ENCODE measurements at places on chromosomes 1 and 21.

DNA sequence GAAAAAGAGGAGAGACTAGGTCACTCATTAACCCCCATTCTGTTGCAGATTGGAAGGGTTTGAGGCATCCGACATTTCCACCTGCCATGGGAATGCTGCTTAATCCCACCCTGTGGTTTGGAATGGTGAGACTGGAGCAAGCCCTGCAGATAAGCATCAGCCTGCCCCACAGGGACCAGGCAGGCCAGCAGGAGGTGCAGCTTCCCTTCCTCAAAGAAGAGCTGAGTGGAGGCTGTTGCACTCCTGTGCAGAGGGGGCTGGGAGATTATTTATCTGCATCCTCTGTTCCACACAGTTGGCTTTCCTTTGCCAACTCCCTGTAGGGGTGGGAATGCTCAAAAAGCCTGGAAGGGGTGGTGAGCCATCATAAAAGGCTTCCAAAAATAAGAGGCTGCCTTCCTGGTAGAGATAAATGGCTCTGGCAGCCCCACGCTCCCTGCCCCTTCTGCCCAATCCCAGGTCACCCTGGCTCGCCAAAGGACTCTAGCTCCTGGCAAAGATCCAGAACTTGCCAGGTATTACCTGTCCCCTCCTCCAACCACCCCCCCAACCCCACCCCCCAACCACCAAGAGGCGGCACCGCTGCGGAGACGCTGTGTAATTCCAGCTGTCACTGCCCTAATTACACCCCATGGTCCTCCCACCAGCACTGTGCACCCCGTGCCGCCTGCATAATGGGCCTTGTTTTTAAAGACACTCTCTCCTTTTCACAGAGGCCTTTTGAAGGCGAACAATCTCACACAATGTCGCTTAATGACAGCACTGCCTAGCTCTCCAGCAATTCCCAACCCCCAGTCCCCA lies 83.0 kb upstream of the ZC3H12A start:
- no peak for DNase-seq

- no peak for DNase-seq
Observed at GRCh38 chr1:2482588-2482987, 6.5 kb downstream of the PLCH2 start.

GRCh38 chr1:1974834-1975233 lies 28.8 kb downstream of the CFAP74 start:
- no peak for DNase-seq

GRCh38 chr1:89287181-89288050 lies 14.8 kb upstream of the GBP5 start:
- DNase-seq: no peak

DNA sequence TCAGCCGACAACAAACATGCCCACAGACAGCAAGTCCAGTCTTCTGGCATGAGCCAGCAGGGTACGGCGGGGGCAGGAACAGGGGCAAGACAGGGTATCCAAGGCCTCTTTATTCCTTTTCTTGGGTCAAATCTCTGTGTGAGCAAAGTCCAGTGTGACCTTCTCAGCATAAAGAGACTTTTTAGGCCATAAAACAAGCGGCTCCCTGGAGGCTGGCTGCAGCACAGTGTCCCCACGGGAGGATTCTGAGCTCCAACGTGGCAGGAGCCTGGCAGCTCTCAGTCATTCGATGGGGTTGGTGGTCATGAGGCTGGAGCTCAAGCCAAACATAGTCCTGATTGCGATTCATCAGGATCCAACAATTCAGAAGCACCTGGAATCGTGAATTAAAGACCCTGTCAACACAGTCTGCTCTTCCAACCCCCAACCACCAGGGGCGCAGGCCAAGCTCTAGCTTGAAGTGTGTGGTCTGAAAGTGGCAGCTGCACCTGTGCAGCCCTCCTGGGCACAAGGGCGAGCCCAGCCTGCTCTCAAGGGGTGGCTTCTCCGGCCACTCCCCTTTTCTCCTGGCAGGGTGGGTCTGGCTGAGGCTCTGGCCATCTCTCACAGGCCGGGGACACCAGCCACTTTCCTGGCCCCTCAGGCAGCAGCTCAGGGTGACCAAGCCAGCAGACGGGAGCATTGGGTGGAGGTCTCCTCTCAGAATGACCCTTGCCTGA lies 62.1 kb downstream of the SLC66A1 start:
- DNase-seq: no peak

DNA sequence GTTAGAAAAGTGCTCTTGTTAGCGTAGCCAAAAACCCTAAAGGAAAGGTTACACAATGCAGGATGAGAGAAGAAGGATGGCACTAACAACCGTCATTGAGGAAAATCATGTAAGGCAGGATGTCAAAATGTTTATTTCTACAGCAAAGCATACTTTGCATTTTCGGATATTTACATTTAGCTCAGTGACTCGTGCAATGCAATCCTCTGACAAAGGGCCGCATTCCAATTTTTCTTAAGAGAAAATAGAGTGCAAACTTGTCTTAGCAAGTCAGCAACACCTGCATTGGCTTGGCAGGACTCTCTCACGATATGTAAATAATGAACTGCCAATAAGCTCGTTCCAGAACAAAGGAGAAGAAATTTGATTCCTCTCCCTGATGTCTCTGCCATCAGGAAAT lies 33.3 kb downstream of the TIAM1 start:
- no peak for DNase-seq

GRCh38 chr1:169308313-169309039 lies 59.1 kb downstream of the NME7 start:
- DNase-seq: no peak

DNA sequence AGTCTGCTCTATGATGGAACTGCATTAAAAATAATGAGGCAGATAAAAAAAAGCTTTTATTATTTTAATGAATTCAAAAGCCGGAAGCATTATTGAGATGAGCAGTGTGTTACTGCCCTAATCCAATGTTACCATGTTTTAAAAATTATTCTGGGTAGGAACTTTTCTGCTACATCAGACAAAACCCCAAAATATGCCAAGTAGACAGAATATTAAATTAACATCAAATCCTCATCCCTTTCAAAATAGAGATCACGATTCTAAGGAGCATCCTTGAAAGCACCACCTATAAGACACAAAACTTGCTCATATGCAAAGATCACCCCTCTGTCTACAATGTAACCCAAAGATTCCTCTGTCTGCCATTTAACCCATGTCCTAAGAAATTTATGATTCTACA lies 357.5 kb downstream of the SMYD3 start:
- DNase-seq: no peak

- no peak for DNase-seq
Observed at GRCh38 chr1:31936278-31936980, 1.7 kb downstream of the PTP4A2 start.

DNA sequence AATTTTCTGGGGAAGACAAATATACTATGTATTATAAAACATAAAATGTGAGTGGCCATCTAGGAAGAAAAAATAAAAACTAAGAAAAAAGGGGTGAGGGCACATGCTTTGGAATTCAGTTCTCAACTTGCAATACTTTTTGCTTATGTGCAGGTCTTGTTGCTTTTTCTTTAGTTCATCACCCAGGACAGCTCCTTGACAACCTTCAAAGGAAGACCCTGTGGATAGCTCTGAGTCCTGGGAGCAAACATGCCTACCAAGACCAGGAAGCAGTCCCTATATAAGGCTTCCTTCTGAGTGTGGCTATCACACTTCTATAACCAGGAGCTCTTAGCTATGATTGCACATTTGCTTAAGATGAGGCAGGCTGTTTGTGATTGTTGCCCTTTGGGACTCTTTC lies 78.0 kb downstream of the WDR64 start:
- DNase-seq: no peak

DNA sequence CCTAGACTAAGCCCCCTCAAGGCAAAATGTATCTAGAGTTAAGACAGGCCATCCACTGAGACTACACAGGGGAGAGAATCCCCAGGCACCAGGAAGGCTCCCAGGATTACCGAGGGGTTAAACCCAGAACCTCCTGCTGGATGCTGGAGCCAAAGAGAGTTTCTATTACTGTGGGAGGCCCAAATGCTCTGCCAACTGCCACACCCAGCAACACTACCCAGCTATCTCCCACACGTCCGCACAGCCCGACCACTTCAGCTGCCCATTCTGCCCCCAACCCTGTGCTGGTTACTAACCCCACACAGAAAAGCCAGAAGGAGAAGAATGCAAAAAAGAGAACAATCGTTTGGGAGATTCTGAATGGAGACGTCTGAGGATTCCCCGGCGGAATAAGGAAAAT lies 63.6 kb downstream of the CD46 start:
- no peak for DNase-seq

DNA sequence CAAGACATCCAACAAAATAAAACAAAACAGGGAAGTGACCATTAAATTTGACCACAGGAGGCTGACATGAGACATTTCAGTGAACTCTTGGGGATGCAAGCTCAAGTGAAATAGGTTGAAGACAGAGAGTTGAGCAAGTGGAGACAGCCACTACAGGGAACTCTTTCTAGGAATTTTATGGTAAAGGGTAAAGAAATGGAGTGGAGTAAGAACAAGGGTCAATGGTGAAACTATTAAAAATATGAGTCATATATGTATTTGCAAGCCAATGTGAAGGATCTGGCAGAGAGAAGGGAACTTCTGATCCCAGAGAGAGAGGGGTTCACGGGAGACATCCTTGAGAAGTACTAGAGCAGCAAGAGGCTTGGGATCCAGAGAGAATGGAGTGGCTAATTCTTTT lies 9.1 kb upstream of the TRABD2B start:
- DNase-seq: no peak

DNA sequence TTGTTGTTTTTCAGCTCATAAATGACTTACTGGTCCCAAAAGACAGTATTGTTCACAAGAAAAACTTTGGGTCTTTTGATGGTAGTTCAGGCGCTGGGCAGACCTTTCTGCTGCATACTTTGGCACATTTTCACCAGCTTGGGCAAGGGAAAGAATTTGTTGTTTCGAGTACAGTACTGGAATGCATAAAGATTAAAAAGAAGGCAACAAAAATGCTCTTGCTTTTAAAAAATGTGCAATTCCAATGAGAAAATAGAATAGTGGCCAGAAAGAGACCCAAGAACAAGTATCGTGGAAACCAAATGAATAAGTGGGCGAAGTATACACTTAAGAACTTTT lies 56.0 kb downstream of the CLIC6 start:
- no peak for DNase-seq

GRCh38 chr1:244788493-244789275 lies 46.8 kb upstream of the COX20 start:
- DNase-seq: no peak

DNA sequence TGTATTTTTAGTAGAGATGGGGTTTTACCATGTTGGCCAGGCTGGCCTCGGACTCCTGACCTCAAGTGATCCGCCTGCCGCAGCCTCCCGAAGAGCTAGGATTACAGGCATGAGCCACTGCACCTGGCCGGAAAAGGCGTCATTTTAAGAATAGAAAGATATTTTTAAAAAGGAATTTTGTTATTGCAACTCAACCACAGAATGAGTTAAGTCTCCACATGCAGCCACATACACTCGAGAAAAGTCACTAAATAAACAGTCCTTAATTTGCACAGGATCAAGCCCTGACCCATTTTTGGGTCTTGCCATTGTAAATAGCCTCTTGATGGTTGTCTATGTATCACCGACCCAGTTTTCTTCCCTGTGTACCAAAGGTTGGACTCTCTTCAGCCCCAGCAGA lies 85.5 kb downstream of the FBXO2 start:
- DNase-seq: no peak

DNA sequence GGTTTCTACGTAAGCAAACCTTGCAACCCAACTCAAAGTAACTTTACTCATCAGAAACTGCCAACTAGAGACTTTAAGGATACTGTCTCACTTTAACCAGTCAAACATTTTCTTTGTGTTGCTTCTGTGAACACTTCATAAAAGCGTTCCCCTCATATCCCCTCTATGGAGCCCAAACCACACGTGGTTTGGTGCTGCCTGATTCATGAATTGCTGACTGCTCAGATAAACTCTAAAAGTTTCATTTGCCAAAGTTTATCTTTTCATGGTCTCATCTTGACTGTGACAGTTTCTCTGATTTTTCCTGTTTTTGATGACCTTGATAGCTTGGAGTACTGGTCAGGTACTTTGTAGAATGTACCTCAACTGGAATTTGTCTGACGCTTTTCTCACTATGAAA lies 14.6 kb upstream of the RWDD3 start:
- no peak for DNase-seq

GRCh38 chr1:200444478-200444877 lies 34.6 kb upstream of the ZNF281 start:
- DNase-seq: no peak

DNA sequence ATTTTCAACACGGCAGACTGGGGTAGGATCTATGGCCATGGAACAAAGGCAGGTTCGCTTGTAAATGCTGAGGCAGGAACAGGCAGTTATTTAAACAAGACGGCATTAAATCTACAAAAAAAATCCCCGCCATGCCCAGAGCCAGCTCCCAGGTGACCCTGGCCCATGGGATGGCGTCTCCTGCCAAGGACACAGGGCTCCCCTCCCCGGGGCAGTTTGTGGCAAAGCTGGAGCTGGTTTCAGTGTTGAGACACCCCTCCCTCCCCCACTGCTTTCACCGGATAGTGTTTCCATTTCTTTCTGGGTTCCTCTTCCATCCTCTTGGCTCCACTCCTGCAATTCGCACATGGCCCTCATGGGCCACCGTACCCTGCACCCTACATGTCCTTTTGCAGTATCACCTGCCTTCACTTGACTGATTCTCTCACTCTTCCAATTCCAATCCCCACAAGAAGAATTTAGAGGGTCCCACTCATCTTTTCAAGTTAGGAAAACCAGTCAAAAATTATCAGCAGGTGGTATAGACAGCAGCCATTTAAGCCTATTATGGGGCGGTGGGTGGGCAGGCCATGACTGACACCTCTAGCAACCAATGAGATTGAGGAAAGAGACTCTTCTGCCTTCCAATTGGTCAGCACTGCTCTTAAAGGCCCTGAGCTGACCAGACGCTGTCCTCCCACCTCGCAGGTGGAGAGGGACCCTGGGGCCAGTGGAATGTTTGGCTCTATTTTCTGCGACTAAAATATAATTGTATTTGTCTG lies 52.0 kb downstream of the OLIG1 start:
- DNase-seq: no peak

DNA sequence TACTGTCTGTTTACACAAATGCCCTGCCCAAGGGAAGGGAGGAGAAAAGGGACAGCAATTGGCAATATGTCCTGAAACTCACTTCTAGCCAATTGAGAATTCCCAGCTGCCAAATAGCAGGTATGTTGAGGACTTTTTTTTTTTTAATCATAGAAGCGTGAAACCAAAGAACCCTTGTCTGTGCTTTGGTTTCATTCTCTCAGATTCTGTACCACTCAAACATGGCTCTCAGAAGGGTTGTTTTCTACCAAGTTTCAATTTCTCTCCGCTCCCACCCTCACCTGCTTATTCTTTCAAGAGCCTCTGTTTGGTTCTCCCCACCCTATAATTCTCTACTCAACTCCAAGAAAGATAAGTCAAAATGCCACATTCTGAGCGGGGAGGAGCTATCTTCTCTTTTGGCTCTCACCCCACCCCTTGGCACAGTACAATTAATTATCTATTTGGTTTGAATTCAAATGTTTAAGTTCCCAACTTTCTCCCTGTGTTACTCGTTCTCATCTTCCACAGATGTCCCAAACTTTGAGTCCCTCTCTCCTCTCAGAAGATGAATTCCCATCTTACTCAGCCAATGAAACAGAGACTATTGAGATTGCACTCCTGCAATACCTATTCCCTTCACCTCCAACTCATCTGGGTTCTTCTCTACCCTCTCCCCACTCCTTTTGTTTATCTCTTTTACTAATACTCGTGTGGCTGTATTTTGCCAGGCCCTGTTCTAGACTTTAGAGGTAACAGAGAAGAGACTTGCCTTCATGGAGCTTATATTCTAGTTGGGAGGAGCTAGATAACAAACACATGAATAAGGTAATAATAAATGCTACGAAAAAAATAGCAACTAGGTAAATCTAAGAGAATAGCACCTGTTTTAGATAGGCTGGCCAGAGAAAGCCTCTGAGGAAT lies 3.9 kb upstream of the TP53BP2 start:
- no peak for DNase-seq
